ENCODE measurements at places on chromosomes 6 and 20. TPM values are rescaled to one million over a fixed set of nuclear protein-coding genes. Genes with fewer than 3 reads are reported as not detected.
A peak's percentile ranks its signal among the peaks of the same experiment; 100 is the strongest.

The GNRH2 gene
- total RNA-seq: 0.64 TPM

The RIPPLY2 gene
- total RNA-seq: not detected

- DNase-seq: no peak
Observed at GRCh38 chr20:50274570-50275430, 84.2 kb downstream of the CEBPB start.

GRCh38 chr6:14658886-14659561, 541.5 kb downstream of the CD83 start:
- DNase-seq: no peak

DNA sequence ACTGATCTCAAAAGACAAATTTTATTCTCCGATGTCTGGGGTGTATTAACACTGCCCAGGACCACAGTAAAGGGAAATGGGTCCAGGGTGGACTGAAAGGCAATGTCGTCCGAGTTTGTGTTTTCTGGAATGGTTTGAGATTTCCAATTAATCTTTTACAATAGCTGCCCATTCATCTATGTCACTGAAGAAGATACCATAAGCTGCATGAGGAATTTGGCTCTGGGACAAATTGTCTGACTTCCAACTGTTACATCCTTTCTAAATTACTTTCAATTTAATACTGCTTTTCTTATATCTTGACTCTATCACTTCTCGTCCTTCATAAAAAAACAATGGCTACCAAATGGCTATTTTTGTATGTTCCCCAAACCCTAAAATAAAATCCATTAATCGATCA, 130.7 kb upstream of the KCNK16 start:
- DNase-seq: no peak

DNA sequence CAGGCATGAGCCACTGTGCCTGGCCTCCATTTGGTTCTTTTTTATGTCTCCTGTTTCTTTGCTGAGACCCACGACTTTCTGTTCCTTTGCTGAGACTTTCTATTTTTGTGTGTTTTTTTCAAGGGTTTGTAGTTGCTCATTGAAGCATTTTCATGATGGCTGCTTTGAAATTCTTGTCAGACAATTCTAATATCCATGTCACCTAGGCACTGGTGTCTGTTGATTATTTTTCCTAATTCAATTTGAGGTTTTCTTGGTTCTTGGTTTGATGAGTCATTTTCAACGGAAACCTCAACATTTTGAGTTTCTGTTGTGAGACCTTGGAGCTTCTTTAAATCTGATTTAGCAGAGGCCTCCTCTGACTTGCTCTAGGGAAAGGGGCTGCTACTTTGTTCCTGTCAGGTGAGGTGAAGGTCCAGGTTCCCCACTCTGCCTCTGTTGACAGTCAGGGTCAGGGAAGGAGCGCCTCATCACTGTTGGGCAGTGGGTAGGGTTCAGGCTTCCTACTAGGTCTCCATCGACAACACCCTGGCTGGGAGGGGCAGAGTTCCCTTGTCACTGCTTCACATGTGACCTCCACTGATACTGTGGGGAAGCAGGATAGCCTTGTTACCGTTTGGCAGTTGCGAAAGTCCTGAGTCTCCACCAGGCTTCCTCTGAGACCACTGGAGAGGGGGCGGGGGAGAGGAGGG, 67.2 kb upstream of the RNF24 start:
- peak; percentile 59 for DNase-seq

DNA sequence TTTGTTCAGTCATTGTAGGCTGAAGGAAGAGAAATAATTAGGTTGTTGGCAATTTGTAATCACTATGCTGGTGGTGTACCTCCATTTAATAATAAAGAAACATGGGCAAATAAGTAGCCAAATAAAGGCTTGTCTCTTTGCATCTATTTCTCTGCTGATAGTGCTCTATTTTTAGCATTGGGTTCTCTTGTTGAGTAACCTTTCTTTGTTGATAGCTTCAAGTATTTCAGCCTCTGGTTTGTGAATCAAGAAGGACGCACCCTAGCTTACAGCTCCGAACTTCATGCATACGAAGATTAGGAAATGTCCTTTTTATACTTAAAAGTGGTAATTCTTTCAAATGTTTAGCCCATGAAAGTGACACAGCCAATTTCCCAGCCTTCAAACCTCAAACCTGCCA, 2.6 kb downstream of the PPP1R14C start:
- DNase-seq: no peak

DNA sequence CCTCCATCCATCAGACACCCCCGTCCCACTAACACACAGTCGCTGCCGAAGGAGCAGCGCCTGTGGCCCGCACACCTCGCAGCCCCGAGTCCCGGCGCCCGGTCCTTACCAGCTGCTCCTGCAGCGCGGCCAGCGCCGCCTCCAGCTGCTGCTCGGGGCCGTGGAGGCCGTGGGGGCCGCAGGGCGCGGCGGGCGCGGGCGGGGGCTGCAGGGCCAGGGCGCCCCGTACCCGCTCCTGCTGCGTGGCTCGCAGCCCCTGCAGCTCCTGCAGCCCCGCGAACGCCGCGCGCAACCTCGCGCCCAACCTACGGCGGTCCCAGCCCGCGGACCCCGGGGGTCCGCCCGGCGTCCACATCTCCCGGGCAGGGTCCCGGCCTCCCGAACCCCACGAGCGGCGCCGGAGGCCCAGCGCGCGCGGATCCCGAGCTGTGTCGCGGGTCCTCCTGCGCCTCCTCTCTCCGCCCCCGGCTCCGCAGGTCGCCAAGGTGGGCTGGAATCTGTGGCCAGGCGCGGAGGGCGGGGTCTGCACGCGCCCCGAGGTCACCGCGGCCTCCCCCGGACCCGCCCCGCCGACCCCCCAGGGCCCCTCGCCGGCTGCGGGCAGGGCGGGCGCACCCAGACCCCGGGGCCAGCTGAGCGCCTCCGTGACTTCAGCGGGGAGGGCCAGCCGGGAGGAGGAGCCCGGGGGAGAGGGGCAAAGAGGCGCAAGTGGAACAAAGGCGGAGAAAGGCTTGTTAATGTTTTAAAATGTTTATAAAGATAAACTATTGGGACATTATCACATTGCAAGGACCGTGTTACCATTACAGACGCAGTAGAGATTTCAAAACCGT, at the start of gene DACT2:
DACT2 (minus strand) TSS at position 499 of the 833 bp plus-strand sequence; CDS start at position 355, 144 bp downstream.
- no peak for DNase-seq

DNA sequence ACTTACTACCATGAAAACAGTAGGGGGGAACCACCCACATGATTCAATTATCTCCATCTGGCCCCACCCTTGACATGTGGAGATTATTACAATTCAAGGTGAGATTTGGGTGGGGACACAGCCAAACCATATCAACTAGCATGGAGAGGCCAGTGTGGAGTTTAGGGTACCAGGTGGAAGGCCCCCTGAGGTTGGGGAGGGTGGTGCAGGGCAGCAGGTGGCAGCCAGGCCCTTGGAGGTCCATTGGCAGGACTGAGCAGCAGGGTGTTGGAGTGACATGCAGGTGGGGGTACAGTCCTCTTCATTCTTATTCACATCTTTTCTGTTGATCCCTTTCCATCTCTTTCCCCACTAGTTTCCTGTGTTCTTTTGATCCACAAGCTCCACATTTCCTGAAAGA, 42.9 kb downstream of the PHACTR3 start:
- DNase-seq: no peak

All from GM12878 (cell line).